ENCODE measurements at places on chromosomes 16 and 17. TPM values are rescaled to one million over a fixed set of nuclear protein-coding genes. Genes with fewer than 3 reads are reported as not detected.

The KRTAP1-5 gene
- not detected for total RNA-seq

The CHST4 gene
- not detected for total RNA-seq

The MYH3 gene
- 2.5 TPM for total RNA-seq

The ARL2BP gene
- total RNA-seq, result 32.8 TPM

The SLC22A31 gene
- total RNA-seq, result 0.53 TPM

The WNT9B gene
- total RNA-seq, result not detected
